Gastroesophageal sphincter (tissue), 4 donors: ENCODE measurements at places on chromosomes 11 and 22. TPM values are rescaled to one million over a fixed set of nuclear protein-coding genes. Genes with fewer than 3 reads are reported as not detected.

DNA sequence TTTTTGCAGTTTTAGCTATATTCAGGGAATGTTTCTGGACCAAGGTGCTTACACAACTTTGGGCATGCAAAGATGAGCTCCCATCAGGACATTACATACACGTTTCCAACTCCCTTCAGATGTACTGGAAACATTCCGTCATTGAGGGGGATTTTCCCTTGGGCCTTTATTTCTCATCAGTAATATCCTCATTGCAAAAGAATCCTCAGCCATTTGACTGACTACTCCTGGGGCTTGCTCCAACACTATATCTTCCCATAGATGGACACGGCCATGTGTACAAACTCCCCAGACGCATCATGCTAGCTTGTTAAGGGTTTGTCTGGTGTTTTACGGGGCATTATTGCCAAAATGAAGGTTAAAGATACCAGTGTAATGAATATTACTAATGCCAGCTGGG, 59.3 kb upstream of the NUP160 start:
- H3K27me3 ChIP-seq, result no peaks in the 10 kb centered on the region
- ATAC-seq, result peak; percentile 53
- no peaks in the 10 kb centered on the region for H3K36me3 ChIP-seq

GRCh38 chr22:48089601-48090331, 1327.3 kb downstream of the TBC1D22A start:
- ATAC-seq, result peak; percentile 78
- peak overlapping the region; percentile 25 for H3K4me3 ChIP-seq
- H3K27ac ChIP-seq, result peak overlapping the region; percentile 41
- H3K36me3 ChIP-seq, result no peaks in the 10 kb centered on the region

GALNT18 gene
- total RNA-seq, result 16.0 TPM

DNA sequence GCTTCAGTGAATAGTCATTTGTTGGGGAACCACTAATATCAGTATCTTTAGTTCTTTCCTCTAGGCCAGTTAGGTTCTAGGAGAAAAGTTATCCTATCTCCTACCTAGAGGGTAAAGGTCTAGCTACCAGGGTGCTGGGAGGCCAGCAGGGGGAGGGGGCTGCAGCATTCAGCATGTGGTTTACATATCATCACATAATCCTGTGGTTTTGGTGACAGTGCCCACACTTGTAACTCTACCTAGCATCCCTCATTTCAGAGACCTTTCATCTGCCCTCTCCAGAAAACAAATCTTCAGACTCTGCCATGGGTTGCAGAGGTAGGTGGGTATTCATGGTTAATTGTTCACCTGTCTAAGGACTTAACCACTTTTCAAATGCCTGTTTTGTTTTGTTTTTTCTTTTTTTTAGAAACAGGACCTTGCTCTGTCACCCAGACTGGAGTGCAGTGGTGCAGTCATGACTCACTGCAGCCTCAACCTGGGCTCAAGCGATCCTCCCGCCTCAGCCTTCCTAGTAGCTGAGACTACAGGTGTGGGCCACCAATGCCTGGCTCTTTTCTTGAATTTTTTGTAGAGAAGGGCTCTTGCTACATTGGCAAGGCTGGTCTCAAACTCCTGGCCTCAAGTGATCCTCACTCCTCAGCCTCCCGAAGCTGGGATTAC, 146.8 kb downstream of the ENTHD1 start:
- no peaks in the 10 kb centered on the region for H3K36me3 ChIP-seq
- H3K27ac ChIP-seq, result no peak overlapping the region
- no peak for ATAC-seq

- no peak overlapping the region for H3K27ac ChIP-seq
- no peak overlapping the region for H3K4me3 ChIP-seq
- no peaks in the 10 kb centered on the region for H3K27me3 ChIP-seq
- H3K36me3 ChIP-seq, result no peaks in the 10 kb centered on the region
Observed at GRCh38 chr11:108863528-108863927, 198.7 kb downstream of the DDX10 start.

- no peaks in the 10 kb centered on the region for H3K4me1 ChIP-seq
- H3K4me3 ChIP-seq, result no peak overlapping the region
- H3K27ac ChIP-seq, result peak overlapping the region; percentile 46
- no peaks in the 10 kb centered on the region for H3K27me3 ChIP-seq
Observed at GRCh38 chr22:37623075-37624016, 14.7 kb downstream of the GGA1 start.
